ENCODE measurements at places on chromosomes 4 and X.

DNA sequence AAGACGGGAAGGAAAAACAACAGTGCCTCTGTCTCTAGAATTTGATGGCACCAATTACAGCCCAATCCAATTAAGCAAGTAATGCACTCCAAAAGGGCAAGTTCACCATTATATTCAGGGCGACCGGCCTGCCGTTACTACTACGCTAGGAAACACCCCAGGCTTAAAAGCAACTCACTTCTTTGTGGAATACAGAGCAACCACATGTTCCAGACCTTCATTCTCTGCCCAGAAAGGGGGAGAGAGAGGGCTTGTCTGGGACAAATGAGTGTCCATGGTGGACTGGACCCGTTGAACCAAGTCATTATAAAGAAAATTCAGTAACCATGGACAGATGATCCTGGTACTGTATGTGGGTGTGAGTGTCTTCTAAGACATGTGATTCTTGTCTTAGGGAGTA, 1.6 kb downstream of the KDR start:
- DNase-seq = no peak

DNA sequence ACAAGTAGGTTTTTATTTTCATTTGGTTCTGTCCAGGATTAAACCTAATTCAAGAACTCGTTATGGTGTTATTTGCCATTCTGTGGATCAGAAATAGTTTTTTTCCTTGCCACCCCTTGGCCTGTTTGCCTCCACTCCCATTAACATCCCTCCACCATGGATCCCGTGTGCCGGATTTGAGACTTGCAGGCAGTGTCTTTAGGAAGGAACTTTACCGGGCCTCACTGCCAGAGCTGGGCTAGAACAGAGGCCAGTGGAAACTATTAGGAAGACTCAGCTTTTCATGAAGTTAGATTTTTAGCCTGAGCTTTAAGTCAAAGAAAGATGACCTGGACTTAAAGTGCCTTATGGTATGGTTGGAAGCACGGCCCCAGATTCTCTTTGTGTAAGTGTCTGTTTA, 2.4 kb downstream of the KLHL2 start:
- no peak for DNase-seq

DNA sequence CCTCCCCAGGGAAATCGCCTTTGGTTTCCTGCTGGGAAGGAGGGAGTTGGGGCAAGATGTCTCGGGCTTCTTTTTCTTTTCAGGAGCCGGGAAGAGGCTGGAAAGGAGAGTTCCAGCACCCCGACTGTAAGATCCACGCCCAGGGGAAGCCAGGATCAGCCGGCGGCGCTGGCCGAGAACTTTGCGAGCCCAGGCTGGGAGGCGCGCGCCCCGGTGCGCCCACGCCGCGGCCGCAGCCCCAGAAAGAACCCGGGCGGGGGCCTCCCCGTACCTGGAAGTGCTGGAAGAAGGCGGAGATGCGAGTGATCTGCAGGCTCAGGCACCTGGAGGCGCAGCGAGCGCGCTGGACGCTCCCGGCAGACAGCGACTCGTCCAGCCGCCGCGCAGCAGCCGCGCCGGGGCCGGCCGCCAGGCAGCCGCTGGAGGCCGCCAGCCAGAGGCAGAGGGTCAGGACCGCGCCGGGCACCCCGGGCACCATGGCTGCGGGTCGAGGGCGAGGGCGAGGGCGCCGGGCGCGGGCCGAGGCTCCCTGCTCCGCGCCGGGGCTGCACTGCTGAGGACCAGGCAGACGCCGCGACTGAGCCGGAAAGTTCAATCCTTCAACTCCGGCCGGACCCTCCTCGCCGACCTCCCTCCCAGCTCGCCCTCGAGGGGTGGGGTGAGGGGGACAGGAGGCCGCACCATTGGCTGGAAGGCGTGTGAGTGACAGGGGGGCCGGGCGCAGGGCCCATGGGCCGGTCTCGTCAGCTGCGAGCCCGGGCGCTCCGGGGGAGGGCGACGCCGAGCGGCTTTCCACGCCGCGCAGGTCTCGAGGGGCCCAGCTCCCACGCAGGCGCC, at the start of gene ANOS1:
ANOS1 (minus strand) TSS at position 579 of the 837 bp plus-strand sequence; CDS start at position 478, 101 bp downstream.
- DNase-seq = no peak

GRCh38 chr4:79638735-79639134, 230.7 kb upstream of the GK2 start:
- no peak for DNase-seq

GRCh38 chr4:145177906-145178538, 2.4 kb downstream of the OTUD4 start:
- DNase-seq = no peak

- no peak for DNase-seq
Measured at GRCh38 chr4:145799223-145799622, 119.3 kb downstream of the C4orf51 start.

- no peak for DNase-seq
Measured at GRCh38 chr4:148273501-148273986, 168.7 kb downstream of the NR3C2 start.

GRCh38 chr4:154908168-154908567, 127.1 kb downstream of the RBM46 start:
- no peak for DNase-seq

DNA sequence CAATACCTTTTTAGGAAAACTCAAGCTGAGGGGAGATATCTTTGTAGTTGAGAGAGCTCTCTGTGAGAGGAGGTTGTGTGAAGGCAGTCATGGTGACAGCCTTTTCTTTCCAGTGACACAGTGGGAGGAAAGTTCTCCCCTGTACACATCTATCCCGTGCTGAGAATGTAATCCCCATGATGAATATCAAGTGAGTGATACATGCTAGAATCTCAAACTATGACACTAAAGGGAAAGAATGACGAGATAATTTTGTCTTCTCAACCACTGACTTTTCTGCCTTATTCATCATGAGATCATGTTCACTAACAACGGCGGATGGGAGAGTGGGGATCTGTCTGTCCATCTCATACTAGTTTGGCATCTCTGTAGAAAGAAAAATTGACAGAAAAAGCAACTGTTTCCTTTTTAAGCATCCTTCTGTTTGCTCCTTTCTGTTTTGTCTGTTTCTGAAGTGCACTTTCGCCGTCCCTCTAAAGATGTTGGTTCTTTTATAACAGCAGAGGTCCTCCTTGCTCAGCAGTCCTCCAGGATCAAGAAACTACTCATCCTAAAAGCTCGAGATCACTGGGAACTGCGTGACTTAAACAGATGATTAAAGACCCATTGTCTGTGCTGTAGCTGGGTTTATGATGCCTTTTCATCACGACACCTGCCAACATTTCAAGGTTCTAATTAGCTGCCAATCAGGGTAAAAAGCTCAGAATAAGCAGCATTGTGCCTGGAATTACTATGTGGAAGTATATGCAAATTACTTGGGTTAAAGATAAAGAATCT, 137.6 kb downstream of the DCK start:
- DNase-seq = no peak

- DNase-seq = no peak
Measured at GRCh38 chrX:350148-350533, 31.5 kb upstream of the GTPBP6 start.

GRCh38 chr4:13956947-13957346, 329.4 kb upstream of the BOD1L1 start:
- no peak for DNase-seq

DNA sequence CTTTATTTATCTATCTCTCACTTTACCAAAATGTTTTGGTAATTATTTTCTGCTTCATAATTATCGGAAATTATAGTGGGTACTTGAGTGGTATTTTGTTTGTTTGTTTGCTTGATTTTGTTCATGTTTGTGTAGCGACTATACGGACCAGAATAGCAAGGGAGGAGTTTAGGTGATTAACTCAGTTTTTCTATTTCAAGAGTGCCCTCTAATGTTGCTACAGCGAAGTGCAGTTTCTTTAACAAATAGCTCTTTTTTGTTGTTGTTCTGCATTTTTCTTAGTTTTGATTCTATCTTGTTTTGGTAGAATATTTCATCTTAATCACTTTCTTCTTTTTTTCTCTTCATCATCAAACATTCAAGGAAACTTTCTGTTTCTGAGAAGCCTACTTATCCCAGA, 40.8 kb upstream of the QRFPR start:
- no peak for DNase-seq

- DNase-seq = no peak
Measured at GRCh38 chr4:2619459-2619858, 83.0 kb downstream of the FAM193A start.

DNA sequence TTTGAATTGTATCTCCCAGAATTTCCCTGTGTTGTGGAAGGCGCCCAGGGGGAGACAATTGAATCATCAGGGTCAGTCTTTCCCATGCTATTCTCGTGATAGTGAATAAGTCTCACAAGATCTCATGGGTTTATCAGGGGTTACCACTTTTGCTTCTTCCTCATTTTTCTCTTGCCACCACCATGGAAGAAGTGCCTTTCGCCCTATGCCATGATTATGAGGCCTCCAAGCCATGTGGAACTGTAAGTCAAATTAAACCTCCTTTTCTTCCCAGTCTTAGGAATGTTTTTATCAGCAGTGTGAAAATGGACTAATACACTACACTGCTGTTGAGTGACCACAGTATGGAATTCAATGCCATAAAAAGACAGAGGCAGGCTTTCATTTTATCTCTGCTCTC, 12.2 kb downstream of the CENPC start:
- DNase-seq = no peak

DNA sequence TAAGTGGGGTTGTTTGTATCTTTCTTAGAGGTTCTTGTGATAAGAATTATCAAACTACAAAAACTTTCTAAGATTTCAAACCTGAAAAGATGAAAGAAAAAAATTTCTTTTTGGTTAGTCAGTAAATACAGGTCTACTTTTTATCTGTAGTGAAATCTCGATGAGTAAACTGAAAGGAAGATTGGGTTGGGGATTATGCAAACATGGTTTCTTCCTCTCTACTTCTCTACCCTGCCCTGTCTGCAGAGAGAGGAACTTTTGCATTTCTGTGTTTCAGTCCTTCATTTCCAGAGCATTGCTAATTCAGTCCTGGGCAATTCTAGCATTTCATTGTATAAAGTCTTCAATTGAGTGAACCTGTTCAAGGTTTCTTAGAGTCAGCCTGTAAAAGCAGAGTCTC, 51.6 kb upstream of the IL2 start:
- DNase-seq = no peak

DNA sequence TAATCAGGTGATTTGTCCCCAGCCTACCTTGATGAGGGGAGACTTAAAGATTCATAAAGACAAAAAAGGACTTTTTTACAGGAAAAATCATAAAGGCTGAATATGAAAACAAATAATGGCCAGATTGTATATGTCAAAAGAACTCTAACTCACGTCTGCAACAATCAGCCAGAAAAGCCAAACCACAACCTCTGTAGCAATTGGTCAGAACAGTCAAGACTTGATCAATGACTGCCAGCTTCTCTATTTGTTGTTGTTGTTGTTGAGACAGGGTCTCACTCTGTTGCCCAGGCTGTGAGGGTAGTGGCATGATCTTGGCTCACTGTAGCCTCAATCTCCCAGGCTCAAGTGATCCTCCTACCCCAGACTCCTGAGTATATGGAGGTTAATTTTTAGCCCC, 35.9 kb upstream of the PPA2 start:
- no peak for DNase-seq

DNA sequence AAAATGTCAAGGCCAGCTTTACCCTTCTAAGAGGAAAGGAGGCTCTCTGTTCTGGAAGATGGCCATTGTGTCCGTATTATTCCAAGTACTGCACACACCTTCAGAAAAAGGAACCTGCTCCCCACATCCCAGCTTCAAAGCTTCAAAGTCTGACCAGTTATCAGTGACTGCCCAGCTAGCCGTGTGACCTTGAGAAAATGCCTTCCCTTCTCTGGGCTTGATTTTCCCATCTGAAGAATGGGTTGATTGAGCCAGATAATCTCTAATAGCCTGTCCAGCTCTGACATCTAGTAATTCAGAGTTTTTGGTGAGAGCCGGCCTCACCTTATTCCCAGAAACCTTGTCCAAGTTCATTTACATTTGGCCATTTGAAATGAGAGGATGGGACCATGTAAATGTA, 3.0 kb downstream of the LONRF3 start:
- no peak for DNase-seq

- DNase-seq = no peak
Measured at GRCh38 chr4:159199826-159200225, 96.9 kb downstream of the RAPGEF2 start.

- DNase-seq = no peak
Measured at GRCh38 chr4:101366331-101366730, 19.0 kb upstream of the PPP3CA start.

- DNase-seq = no peak
Measured at GRCh38 chr4:24736066-24736465, 59.3 kb upstream of the SOD3 start.

GRCh38 chr4:174537634-174538033, 15.3 kb upstream of the HPGD start:
- DNase-seq = no peak

GRCh38 chr4:97317671-97318070, 825.6 kb downstream of the STPG2 start:
- DNase-seq = no peak

- no peak for DNase-seq
Measured at GRCh38 chr4:47368211-47368610, 95.3 kb downstream of the COMMD8 start.

GRCh38 chr4:88949605-88950004, 107.4 kb downstream of the FAM13A start:
- no peak for DNase-seq

DNA sequence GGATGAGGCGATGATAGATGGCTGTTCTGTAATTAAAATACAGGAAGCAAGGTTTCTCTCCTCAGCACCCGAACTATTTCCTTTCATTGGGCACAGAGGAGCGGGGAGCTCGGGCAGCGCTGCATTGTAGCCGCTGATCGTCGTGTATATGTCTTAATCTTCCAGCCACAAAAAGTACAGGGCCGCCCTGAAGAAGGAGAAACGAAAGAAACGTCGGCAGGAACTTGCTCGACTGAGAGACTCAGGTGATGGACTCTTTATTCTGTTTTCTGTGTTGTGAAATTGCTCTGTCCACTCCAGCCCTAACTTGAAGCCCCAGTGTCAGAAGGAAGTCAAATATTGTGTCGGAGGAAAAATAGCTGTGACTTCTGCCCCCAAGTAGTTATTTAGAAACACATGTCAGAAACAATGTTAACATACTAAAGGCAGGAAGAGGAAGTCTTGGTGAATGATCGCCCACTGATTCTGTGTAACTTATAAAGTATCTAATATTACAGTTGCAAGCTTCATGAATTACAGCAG, 546 bp downstream of the ZRSR2 start:
- no peak for DNase-seq

- no peak for DNase-seq
Measured at GRCh38 chrX:71996826-71997225, 86.2 kb downstream of the NHSL2 start.

DNA sequence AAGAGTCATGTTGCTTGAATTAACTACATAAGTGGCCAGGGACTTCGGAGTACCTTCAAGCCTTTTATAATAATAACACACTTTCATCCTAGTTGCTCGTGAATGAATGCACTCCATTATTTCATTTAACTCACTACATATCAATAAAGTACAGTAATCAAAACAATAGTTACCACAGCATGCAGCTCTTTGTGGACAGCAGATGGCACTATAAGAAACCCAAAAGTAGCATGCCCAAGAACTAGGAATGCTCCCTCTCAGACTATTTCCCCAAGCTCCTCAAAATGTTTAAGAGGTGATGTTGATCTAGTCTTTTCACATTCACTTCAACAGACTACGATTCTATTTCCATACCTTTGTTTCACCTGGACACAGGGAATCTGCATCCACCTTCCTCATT, 500.8 kb upstream of the DIAPH2 start:
- DNase-seq = no peak

All from stimulated activated CD4-positive, alpha-beta T cell treated with anti-CD3 and anti-CD28 coated beads, Interleukin-4, amount 100 ng/mL, for 1 hour (primary cell).